ENCODE measurements at places on chromosomes 3 and 15. TPM values are rescaled to one million over a fixed set of nuclear protein-coding genes. Genes with fewer than 3 reads are reported as not detected.

Gene SOX2
- 2.0 TPM for total RNA-seq

Gene BLM
- 0.11 TPM for total RNA-seq

Gene PRR23C
- total RNA-seq = not detected

Gene XRN1
- 10.1 TPM for total RNA-seq

Gene HHLA2
- total RNA-seq = not detected

Gene PTH1R
- 10.3 TPM for total RNA-seq

All from ascending aorta (tissue), 2 donors.